Activated naive CD8-positive, alpha-beta T cell treated with anti-CD3 and anti-CD28 coated beads for 36 hours (primary cell): ENCODE measurements at places on chromosomes 3 and 15.

GRCh38 chr3:135325726-135326235, 530.7 kb downstream of the EPHB1 start:
- DNase-seq: no peak

DNA sequence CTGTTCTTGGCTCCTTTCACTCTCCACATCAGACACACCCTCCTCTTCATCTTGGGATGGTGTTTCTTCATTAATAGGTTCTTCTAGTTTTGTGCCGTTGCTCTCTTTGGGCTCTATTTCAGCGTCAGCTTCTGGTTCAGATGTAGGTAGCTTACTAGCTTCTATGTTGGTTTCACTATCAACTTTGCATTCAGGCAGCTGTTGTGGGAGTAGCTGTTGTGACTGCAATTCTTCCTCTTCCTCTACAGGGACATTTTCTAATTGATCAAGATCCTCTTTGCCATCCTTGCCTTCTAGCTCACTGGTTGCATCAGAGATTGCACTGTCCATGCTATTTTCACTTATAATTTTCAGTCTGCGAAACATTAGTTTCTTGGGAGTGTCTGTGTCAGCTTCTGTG, 80.1 kb downstream of the SETD2 start:
- DNase-seq: no peak

- no peak for DNase-seq
Observed at GRCh38 chr15:87639305-87640011, 617.1 kb downstream of the NTRK3 start.

- DNase-seq: no peak
Observed at GRCh38 chr3:141279077-141279967, 47.7 kb downstream of the PXYLP1 start.

DNA sequence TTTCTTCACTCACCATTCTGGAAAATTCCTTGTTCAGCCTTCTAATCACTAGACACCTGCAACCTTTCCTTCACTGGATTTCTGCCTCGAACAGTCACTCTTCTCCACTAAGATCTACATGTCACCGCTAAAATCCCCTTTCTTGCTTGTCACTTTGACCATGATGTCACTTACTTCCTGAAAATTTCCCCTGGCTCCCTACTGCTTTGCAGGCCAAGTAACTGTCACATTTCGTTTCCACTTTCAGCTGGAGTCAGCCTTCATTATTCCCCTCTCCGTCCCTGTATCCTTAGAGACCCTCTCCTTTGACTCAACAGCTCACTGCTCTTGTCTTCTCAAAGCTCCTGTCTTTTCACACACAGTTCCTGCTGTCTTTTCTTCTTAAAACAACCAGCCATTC, 15.9 kb downstream of the CHL1 start:
- DNase-seq: no peak

GRCh38 chr3:124269619-124270018, 277.7 kb upstream of the ROPN1 start:
- no peak for DNase-seq

DNA sequence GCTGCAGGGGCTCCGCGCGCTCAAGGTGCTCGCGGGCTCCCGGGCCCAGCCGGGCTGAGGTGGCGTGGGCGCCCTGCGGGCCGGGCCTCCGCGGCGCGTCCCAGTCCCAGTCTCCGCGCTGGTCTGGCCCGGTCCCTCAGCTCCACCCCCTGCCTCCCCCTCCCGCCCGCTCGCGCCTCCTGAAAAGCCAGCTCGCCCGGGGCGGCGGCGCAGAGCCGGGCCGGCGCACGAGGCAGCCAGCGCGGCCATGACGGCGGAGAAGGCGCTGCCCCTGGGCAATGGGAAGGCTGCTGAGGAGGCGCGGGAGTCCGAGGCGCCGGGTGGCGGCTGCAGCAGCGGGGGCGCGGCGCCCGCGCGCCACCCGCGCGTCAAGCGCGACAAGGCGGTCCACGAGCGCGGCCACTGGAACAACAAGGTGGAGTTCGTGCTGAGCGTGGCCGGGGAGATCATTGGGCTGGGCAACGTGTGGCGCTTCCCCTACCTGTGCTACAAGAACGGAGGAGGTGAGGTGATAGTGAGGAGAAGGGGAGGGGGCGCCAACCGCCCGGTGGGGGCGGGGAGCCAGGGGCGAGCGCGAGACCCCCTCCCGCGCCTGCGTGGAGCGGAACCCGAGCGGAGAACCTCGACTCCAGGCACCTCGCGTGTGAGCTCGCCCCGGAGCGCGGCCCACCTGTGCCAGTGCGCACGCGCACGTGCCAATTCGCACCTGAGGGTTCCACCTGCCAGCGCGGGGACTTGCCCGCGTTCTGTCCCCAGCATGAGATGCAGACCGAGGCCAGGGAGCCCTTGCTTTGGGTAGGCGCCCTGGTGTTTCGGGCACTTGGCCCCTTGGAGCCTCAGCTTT, at the start of gene SLC6A11:
Gene SLC6A11 (plus strand): TSS at position 210 of the 844 bp plus-strand sequence. CDS start 38 bp downstream, at position 248.
- DNase-seq: peak; percentile 3

DNA sequence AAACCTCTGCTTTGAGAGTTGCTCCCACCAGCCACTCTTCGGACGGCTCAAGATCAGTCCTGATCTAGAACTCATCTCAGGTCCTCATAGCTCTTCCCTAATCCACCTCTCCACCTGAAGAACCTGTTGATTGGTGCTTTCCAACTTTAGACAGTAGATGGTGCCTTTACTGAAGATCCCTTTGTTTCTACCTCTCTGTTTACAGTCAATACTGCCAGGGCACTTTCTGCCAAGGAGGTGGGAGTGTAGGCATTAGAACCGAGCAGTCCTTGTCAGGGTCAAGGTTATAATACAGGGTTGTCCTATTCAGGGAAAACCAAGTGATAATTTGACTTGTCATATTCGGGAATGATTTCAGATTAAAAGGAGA, 1.2 kb downstream of the CGNL1 start:
- no peak for DNase-seq

DNA sequence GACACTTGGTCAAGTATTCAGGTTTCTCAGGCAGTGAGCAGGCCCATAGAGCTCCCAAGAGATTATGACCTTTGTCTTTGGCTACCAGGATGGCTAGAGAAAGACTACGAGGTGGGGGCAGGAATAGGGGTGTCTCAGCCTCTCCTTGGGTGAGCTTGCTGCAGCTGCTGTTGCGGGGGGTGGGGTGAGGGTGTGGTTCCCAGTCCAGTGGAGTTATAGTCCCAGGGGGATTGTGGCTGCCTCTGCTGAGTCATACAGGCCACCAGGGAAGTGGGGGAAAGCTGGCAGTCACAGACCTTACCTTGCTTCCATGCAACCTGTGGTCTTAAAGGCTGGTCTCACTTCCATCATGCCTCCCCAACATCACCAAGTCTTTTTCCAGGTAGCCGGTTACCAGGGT, 31.7 kb downstream of the ATP2C1 start:
- DNase-seq: no peak

- no peak for DNase-seq
Observed at GRCh38 chr3:141440942-141441341, 45.9 kb upstream of the RASA2 start.

GRCh38 chr15:60444289-60444912, 34.5 kb downstream of the ICE2 start:
- DNase-seq: no peak

GRCh38 chr3:52388348-52388821, 56.5 kb downstream of the SEMA3G start:
- DNase-seq: no peak

GRCh38 chr3:109373933-109374332, 36.6 kb upstream of the DPPA4 start:
- DNase-seq: no peak

- DNase-seq: no peak
Observed at GRCh38 chr15:62277816-62278394, 112.8 kb upstream of the C2CD4B start.

DNA sequence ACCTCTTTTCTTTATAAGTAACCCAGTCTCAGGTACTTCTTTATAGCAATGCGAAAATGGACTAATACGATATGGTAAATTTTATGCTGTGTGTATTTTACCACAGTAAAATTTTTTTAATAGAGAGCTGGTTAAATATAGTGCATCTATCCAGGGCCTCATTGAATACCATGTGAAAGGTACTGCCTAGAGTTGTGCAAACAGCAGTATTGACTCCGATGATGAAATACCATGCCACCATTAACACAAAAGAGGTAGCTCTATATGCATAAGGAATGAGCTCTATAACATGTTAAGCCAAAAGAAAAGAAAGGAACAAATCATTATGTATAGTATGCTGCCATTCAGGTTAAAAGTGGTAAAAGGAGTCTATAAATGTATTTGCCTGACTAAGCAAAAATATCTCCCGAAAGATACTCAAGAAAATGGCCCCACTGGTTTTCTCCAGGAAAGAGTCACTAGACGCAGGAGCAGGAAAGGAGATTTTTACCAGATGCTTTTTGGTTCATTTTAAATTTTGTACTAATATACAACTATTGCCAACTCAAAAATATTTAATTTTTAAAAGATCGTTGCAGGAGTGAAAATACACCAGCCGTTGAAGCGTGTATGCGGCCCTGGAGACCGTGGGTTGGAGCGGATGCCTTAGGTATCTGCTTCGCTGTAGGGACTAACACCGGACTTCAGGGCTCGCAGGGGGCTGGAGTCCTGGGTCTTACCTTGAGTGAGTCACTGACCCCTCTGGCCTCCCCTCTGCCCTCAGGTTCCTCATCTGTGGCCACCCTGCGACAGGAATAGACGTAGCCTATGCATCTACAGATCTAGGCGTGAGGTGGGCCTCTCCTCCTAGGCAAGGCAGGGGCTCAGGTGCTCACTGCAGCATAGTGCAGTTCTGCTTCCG, 120.1 kb downstream of the CHSY1 start:
- DNase-seq: no peak

DNA sequence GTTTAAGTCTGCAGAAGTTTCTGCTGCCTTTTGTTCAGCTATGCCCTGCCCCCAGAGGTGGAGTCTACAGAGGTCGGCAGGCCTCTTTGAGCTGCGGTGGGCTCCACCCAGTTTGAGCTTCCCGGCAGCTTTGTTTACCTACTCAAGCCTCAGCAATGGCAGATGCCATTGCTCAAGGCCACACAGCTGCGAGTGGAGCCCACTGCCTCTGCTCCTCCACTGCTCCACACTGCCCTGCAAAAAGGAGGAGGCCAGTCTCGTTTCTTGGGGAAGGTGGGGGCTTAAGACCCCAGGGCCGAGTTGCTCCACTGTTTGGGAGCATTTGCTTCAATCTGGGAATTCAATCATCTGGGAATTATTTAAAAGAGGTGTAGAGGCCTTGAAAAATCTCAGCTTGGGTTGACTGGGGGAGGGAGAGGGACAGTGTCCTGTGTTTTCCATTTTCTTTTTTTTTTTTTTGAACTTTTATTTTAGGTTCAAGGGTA, 144.6 kb upstream of the MEF2A start:
- DNase-seq: no peak

GRCh38 chr3:59580996-59581395, 531.2 kb upstream of the CFAP20DC start:
- no peak for DNase-seq

GRCh38 chr3:195160908-195161434, 110.0 kb downstream of the XXYLT1 start:
- no peak for DNase-seq

DNA sequence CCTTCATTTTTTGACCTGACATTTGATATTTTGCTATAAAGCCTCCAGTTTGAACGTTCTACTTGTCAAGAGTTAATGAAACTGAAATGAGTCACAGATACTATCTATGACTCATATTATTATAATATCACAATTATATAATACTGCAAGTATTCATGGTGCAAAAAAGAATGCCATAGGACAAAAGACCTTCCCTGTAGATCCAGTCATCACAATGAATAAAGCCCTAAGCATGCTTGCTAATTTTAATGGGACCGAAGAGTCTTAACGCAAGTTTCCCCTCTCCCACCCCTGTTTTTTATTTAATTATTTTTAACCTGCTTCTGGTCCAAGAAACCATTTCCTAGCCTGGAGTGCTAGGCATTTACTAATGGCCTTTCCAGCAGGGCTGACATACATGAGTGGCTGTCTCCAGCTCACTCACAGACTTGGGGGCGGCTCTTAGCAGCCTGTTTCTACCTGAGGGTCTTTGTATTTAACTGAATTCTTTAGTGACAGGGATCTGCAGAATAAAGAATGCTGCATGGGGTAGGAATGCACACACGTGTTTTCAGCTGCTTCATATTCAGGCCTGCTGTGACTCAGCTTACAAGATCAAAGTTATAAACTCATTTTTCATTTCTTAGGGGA, 61.2 kb downstream of the THBS1 start:
- DNase-seq: no peak

DNA sequence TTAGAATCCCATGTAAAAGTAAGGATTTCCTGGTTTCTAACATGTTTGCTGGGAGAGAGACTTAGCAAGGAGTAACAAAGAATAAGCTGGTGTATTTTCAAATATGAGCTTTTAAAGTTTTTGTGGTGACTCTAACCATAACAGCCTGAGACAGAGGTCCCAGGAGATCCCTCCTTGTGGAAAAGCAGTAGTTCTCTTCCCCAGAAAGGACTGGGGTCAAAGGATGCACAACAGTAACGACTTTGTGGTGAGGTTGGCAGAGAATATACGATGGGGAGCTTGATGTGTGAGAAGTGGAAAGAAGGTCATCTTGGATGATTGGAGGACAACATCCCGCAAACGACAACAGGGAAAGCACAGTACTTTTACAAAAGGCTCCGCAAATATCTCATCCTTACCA, 38.2 kb downstream of the ABHD5 start:
- no peak for DNase-seq

DNA sequence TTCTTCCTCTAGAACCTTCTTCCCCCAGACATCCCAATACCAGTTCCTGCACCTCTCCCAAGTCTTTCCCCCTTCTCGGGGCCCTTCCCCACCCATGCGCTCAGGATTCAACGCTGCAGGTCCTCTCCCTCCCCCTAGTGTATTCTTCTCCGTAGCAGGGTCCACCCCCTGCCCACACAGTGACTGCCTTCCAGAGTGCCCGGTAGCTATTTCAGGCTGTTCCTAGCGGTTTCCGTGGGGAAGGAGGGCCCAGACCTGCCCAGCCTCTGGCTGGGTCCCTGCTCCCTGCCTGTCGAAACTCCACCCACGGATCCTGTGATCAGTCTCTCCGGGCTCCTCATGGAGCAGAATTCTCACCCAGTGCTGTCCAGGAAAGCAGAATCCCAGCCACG, 45.2 kb upstream of the SEC61A1 start:
- DNase-seq: no peak

DNA sequence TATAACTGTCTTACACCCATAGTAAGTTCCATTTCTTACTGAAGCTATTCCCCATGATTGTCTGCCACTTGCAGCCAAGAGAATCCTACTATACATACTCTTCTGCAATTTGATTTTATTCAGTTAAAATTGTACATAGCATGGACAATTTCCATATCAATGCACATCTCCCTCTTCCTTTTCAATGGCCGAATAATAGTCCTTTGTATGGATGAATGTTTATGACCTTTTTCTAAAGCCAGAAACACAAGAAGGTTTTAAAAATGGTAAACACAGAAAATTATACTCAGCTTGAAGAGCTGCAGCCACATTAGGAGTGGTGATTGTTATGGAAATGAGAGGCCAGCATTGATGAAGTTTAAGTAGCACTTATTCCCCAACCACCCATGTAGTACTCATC, 8.5 kb upstream of the ERC2 start:
- no peak for DNase-seq
